ENCODE measurements at places on chromosomes 13 and 19.

DNA sequence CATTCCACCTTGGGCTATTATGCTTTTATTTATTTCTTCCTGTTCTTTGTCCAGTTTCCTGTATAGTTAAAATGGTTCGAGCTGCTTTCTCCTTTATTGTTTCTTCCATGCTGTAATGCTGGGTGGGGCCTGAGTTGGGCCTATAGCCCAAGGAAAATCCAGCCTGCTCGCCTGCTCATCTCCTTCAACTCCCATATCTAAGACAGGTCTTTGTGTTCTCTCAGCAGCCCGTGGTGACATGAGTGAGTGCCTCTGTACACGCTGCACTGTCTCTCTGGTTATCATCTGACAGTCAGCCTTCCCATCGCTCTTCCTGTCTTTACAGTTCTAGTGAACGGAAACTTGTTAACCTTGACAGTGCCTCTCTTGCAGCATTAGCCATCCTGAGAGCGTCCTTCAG, 221.9 kb upstream of the SLC10A2 start:
- DNase-seq = no peak

GRCh38 chr13:41766439-41766838, 194.5 kb downstream of the VWA8 start:
- no peak for DNase-seq

DNA sequence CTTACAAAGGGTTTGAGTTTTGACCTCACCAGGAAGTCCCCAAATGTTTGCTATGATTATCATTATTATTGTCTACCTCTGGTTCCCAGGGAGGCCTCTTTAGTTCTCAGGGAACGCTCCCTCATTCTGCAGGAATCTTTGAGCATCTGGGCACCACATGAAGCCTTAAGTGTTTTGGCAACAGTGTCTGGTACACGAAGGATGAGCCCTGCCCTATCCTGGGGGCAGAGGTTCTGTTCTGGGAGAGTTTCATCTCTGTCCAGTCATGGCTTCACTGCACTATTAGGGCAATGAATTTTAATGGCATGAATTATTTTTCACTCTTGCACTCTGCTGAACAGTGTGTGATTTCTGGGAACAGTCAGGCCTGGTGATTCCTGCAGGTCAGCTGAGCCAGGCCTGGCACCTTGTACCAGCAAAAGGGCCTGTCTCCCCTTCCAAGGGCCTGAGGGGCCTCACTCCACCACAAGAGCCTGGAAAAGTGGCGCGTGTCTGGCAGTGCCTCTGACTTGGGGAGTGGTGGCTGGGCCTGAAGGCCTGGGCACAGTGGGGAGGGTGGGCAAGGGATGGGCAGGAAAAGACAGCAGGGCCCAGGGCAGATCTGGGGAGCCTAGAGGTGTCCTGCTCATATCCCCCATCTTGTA, 4.6 kb downstream of the FAM187B start:
- no peak for DNase-seq

- DNase-seq = no peak
Observed at GRCh38 chr13:99354371-99354951, 47.3 kb upstream of the GPR183 start.

GRCh38 chr13:78215458-78216108, 297.0 kb upstream of the EDNRB start:
- DNase-seq = peak; percentile 11

- no peak for DNase-seq
Observed at GRCh38 chr13:50518131-50518530, 325.4 kb downstream of the DLEU7 start.

- no peak for DNase-seq
Observed at GRCh38 chr13:59745392-59745788, 418.3 kb downstream of the DIAPH3 start.

Measured in WERI-Rb-1 (cell line).